ENCODE measurements at places on chromosomes 2 and 18.

- DNase-seq, result peak; percentile 59
Observed at GRCh38 chr2:174607989-174608865, 10.6 kb upstream of the WIPF1 start.

GRCh38 chr2:235981631-235982030 lies 186.6 kb downstream of the GBX2 start:
- DNase-seq, result no peak

DNA sequence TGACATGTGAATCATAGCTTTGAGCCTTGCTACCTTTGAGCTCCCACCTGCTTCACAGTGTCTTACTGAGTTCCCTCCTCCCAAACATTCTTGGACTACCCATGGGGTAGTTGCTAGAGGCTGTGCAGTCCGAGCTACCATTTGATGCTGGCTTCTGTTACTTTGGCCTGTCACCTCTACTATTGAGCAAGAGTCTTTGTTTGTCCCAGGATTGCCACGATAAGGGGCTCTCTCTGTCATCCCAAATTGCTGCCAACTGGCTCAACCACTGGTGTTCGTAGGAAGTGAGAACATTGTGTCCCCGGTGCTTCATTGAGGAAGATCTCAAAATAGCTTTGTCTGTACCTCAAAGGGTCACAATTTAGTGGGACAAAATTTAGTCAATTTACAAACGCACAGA lies 59.1 kb upstream of the PAX8 start:
- no peak for DNase-seq

- DNase-seq, result no peak
Observed at GRCh38 chr2:238868067-238868524, 20.2 kb downstream of the TWIST2 start.

DNA sequence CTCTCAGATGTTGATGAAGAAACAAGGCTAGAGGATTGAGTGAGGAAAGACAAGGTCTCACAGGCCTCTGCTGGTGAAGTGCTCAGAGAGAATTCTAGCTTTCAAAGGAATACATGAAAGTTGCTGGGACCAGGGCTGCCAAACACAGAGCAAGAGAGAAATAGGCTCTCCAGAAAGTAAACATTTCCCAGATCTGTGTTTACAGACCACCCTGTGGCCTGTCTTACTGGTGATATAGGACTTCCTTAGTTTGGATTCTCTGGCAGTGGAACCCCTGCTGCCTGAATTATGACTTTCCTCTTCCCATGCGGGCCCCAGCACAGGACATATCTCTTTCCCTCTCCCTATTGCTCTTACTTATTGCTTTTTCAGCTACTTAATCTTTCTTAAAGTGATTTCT lies 64.5 kb downstream of the TACR1 start:
- DNase-seq, result no peak

DNA sequence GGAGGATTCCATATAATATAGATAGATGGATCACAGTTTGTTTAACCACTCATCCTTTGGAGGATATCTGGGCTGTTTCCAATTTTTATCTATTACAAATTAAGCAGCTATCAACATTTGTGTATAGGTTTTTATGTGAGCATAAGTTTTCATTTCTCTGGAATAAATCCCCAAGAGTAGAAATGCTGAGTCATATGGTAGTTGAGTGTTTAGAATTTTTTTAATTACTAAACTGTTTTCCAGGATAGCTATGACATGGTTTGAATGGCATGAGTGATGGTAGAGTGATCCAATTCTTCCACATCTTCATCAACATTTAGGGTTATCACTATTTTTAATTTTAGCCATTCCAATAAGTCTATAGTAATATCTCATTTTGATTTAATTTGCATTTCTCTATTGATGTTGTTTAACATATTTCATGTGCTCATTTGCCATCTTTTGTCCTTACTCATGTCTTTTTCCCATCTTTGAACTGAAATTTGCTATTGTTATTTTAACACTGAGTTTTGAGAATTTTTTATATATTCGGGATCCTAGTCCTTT lies 31.4 kb downstream of the ABCB11 start:
- DNase-seq, result no peak

All from stimulated activated CD4-positive, alpha-beta T cell treated with anti-CD3 and anti-CD28 coated beads, Interleukin-15, amount 100 ng/mL, for 24 hours (primary cell).